IMR-90 (cell line): ENCODE measurements at places on chromosomes 2 and 18. TPM values are rescaled to one million over a fixed set of nuclear protein-coding genes. Genes with fewer than 3 reads are reported as not detected.

The ADCY3 gene
- total RNA-seq, result 16.4 and 17.4 TPM in 2 replicates

The SP5 gene
- total RNA-seq, result not detected in 2 replicates

The RBKS gene
- total RNA-seq, result 0.83 and 1.1 TPM in 2 replicates

The GRHL1 gene
- 0.18 and 0.56 TPM in 2 replicates for total RNA-seq

The SRD5A2 gene
- total RNA-seq, result not detected in 2 replicates

The TLX2 gene
- total RNA-seq, result not detected in 2 replicates

The ARHGAP15 gene
- not detected in 2 replicates for total RNA-seq

The LYG2 gene
- total RNA-seq, result not detected in 2 replicates

The PPP1R1C gene
- 0.28 and 0.36 TPM in 2 replicates for total RNA-seq

The POTEF gene
- not detected in 2 replicates for total RNA-seq

DNA sequence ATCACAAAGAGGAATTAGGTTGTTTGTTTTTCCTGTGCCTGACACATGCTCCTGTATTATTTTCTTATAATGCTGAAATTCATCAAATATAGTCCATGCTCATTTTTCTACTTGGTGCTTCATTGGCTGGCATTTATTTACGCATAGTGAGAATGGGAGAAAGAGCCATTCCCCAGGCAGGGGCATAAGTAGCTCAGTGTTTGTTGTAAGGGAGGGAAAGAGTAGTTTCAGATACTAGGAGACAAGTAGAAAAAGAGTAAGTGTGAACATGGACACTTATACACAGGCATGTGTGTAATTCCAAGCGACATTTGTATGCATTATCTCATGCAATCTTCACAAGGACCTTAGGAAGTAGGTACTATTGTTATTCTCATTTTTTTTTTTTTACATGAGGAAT is 111.9 kb upstream of the UGP2 start:
- DNase-seq, result no peak

- peak; percentile 91 for DNase-seq
Observed at GRCh38 chr2:132797556-132797955, 127.6 kb upstream of the LYPD1 start.

DNA sequence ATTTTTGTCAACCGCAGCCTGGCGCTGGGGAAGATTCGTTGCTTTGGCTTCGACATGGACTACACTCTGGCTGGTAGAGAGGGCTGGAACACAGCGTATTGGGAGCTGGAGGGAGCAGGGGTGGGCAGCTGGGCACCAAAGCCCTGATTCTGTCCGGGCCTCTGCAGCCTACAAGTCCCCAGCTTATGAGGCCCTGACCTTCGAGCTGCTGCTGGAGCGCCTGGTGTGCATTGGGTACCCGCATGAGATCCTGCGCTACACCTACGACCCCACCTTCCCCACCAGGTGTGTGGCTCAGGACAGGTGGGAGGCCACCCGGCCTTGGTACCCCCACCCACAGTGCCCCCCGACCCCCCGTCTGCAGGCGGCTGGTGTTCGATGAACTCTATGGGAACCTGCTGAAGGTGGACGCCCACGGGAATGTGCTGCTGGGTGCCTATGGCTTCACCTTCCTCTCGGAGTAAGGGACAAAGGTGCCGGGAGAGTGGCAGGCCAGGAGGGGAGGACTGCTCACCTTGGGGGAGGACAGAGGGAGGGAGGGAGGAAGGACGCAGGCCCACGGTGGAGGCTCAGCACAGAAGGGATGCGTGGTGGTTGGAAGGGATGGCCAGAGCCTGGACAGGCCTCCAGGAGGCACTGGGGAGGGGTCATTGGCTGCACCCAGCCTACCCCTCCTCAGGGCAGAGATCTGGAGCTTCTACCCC is 1.2 kb downstream of the NT5DC4 start:
- DNase-seq, result no peak

DNA sequence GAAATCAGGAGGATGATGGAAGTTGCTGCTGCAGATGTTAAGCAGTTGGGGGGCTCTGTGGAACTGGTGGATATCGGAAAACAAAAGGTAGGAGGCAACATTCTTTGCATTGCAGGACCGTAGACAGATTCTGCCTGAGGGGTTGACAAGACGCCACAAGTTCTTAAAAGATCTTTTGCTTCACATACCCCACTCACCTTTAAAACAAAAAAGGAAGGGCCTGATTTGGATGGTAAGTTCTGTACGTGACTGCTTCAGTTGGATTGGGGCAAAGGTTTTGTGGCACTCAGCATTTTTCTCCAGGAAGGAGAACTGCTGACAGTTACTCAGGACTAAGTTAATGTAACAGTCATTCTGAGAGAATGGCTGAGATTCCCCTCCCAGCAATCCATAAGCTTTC is 5.2 kb downstream of the CNDP2 start:
- no peak for DNase-seq

- no peak for DNase-seq
Observed at GRCh38 chr2:620471-621302, 56.5 kb downstream of the TMEM18 start.

DNA sequence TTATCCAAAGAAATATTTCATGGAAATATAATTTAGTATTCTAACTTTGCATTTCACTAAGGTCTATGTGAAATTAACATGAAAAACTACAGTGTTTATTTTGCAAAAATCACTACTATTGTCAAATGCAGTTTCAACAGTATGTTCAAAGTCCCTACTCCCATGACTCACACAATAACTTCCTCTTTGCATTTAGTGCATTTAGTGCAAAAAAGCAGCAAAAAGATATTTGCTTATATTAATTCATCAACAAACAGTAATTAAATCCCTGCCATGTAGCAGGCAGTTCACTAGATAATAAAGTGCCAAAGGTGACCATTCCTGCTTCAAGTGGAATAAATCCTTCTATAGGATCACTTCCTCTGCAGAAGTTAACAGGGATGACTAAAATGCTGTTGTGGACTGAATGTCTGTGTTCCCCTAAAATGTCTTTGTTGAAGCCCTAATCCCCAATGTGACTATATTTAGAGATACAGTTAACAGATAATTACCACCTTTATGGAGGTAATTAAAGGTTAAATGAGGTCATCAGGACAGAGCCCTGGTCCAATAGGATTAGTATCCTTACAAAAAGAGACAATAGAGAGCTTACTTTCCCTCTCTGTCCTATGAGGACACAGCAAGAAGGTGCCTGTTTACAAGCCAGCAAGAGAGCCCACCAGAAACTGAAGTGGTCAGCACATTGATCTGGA is 61.7 kb downstream of the STK39 start:
- DNase-seq, result no peak

DNA sequence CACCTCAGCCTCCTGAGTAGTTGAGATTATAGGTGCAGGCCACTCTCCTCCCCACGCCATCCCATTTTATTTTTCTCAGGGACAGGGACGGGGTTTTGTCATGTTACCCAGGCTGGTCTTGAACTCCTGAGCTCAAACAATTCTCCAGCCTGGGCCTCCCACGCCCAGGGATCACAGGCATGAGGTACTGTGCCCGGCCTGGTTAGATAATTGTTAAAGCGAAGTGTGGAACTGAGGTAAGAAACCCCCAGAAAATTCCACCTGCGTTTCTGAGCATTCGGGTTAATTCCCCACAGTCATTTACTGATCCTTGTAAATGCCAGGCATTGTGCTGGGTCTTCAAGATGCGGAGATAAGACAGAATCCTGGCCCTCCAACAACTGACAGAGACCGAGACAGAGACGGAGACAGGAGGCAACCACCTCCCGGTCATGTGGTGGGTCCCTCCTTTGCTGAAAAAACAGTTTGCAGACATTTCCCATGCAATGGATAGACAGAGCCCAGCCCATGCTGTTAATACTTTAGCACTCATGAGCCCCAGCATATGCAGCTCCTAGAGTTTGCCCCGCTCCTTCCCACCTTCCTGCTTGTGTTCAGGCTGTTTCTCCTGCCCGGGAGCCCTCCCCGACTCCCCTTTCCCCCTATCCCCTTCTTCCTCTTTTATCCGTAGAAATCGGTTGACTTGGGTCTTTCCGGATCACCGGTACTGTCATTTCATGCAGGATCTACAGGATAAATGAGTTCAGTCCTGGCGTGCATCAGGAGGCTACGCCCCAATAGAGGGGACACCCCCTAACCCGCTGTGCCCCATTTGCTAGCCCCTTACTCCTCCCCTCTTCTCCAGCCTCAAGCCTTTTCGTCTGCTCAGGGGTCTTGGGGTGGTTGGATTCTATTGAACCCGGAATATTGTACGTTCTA is 1.6 kb upstream of the RHOB start:
- DNase-seq, result no peak

- DNase-seq, result no peak
Observed at GRCh38 chr18:76524477-76524876, 29.4 kb upstream of the ZNF516 start.

- no peak for DNase-seq
Observed at GRCh38 chr2:172440795-172441194, 13.4 kb downstream of the ITGA6 start.

DNA sequence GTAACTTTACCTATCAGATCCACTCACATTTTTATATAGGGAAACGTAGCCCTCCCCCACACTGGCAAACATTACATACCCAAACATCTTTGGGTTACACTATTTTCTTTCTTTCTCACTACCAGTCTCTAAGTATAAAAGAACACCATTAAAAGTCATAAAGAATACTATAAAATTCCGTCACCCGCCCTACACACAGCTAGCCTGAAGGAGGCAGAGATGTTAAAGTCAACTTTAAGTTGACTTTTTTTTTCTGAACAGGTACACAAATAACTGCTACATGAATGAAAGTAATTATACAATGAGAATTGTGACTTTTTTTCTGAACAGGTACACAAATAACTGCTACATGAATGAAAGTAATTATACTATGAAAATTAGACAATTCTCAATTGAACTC is 628.3 kb downstream of the NUP35 start:
- DNase-seq, result no peak

DNA sequence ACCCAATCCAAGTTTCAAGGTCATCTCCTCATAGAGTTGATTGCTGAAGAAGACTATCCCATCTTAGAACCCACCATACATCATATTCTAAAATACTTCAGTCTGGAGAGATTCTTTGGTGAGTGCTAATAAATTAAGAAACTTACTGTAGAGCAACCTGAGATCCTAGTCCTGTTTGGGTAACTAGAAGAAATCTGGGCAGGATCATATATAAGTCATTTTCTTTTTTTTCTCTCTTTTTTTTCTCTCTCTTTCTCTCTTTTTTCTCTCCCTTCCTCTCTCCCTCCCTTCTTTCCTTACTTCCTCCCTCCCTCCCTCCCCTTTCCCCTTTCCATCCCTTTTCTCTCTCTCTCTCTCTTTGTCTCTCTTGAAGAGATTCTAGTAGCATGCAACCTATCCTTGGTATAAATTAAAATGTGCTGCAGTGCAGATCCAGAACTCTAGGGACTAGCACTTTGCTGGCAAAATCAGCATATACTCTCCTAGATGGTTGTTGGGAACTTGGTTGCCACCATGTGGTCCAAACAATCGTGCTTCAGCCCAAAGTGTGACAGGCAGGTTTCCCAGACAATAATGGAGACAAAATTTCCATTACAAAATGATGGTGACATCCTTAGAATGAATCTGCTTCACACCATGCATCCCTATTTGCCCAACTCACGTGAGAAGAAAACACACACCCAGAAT is 399.4 kb upstream of the CELF4 start:
- no peak for DNase-seq

GRCh38 chr2:170743530-170744239 is 26.5 kb upstream of the ERICH2 start:
- no peak for DNase-seq

DNA sequence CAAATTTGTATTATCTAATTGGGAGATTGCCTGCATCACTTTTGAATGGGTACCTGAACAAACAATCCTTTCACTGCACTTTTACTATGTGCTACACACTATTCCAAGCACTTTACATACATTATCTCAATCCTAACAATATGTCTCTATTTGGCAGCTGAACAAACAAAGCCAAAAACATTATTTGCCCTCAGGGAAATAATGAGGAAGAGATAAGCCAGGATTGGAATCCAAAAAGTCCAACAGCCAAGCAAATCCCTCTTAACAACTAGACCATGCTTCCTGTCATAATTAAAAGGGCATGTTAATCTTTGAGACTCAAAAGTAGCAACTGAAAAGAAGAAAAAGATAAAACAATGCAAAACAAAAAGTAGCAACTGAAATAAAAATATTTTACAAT is 32.1 kb downstream of the RPRD1A start:
- no peak for DNase-seq

- peak; percentile 65 for DNase-seq
Observed at GRCh38 chr2:19048593-19049266, 309.7 kb downstream of the OSR1 start.

DNA sequence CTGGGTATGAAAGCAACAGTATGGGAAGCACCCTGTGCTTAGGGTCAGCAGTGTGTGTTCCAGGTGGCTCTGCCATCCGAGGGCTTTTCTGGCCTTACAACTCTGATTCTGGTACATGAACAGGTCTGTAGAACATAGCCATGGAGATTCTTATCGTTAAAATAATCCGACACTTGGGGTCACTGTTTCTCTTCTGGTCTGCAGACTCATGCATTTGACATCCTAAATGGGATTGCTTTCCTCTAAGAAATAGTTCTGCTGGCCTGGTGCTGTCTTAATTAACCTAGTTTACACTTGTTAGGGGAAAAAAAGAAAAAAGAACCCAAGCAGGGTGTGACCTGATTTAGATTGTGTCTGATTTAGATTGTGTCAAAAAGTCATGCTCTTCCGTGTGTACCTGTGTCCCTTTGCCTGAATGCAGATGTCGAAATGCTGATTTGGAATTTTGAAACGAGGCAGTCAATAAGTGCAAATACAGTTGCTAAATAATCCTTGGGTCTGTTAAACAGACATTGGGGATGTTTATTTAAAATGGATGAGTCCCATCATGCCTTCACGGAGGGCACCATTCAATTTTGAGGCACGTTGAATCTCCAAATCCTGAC is 59.6 kb downstream of the TRPM8 start:
- DNase-seq, result peak; percentile 76

GRCh38 chr18:51011709-51012108 is 18.3 kb upstream of the SMAD4 start:
- DNase-seq, result peak; percentile 15
